ENCODE measurements at places on chromosomes 2 and 18. TPM values are rescaled to one million over a fixed set of nuclear protein-coding genes. Genes with fewer than 3 reads are reported as not detected.

Gene REL
- total RNA-seq, result 2.7 TPM

Gene CYTIP
- total RNA-seq, result 5.9 TPM

Gene OTOF
- total RNA-seq, result not detected

Gene CIB4
- total RNA-seq, result not detected

Gene ACP1
- 169 TPM for total RNA-seq

Gene SLC4A3
- 2.3 TPM for total RNA-seq

Gene CCT7
- 695 TPM for total RNA-seq

Gene PRKAG3
- not detected for total RNA-seq

Gene SMAD2
- total RNA-seq, result 88.3 TPM
